ENCODE measurements at places on chromosomes 12 and 14. TPM values are rescaled to one million over a fixed set of nuclear protein-coding genes. Genes with fewer than 3 reads are reported as not detected.
A peak's percentile ranks its signal among the peaks of the same experiment; 100 is the strongest.

TAS2R13 gene
- 0.91 TPM for total RNA-seq

IL31 gene
- total RNA-seq, result not detected

ERBB3 gene
- 39.7 TPM for total RNA-seq

GPRC5D gene
- not detected for total RNA-seq

GLS2 gene
- total RNA-seq, result not detected

KCNH3 gene
- 35.3 TPM for total RNA-seq

C12orf56 gene
- not detected for total RNA-seq

CRIP1 gene
- total RNA-seq, result 260 TPM

C1R gene
- total RNA-seq, result 4.3 TPM

TEX22 gene
- total RNA-seq, result 3.8 TPM

GRCh38 chr12:110065540-110065939, 17.2 kb upstream of the C12orf76 start:
- H3K36me3 ChIP-seq, result no peaks in the 10 kb centered on the region
- no peak overlapping the region for H3K4me3 ChIP-seq
- no peak overlapping the region for H3K27ac ChIP-seq
- DNase-seq, result no peak

DNA sequence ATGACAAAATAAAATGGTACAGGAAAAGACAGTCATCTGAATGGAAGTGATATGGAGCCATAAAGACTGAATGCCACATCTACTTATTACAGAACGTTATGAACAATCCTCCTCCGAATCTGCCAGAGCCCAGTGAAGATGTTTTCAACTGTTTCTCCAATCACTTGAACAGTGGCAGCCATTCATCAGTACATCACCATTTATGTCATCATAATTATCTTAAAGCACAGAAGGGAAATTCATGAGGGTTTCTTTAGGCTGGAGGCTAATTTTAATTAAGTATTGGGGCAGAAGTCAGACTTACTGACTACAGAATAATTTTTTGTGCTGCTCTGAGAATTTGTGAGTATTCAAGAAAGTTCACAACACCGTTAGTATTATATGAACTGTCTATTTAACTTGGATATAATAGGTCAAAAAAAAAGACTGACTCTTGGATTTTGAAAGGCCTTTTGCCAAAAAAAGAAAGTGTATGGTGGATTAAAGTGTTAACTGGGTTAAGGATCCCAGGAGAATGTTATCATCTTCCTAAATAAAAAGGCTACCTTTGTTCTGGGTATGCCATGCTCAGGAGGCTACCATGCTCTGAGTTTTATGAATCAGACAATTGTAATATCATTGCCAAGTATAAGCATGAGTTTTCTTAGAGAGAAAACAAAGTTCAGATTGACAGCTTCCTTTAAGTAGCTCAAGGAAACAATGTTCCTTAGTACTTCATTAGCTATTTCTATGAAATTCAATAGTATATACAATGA, 40.1 kb downstream of the PDZRN4 start:
- no peaks in the 10 kb centered on the region for H3K27me3 ChIP-seq
- H3K4me3 ChIP-seq, result no peak overlapping the region
- H3K4me1 ChIP-seq, result no peaks in the 10 kb centered on the region
- no peaks in the 10 kb centered on the region for H3K36me3 ChIP-seq

DNA sequence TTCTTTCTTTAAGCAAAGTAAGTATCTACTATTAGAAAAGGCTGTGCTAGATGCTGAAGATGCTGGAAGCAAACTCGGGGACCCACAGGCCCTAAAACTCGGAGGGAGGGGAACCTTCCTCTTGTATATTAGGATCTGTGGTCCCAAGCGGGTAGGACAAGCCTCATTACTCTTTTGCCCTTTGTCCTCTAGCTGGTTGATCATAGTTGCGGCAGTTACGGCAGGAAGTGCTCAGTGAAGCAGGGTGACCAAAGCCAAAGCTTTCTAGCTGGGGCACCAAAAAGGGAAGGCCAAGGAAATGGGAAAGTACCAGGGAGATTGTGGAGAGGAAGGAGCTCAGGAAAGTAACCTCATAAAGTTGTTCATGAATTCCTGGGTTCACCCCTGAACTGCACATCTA, 76.3 kb downstream of the SCFD1 start:
- H3K36me3 ChIP-seq, result peaks cover 4% of the 10 kb centered on the region
- DNase-seq, result no peak
- no peaks in the 10 kb centered on the region for H3K4me1 ChIP-seq

DNA sequence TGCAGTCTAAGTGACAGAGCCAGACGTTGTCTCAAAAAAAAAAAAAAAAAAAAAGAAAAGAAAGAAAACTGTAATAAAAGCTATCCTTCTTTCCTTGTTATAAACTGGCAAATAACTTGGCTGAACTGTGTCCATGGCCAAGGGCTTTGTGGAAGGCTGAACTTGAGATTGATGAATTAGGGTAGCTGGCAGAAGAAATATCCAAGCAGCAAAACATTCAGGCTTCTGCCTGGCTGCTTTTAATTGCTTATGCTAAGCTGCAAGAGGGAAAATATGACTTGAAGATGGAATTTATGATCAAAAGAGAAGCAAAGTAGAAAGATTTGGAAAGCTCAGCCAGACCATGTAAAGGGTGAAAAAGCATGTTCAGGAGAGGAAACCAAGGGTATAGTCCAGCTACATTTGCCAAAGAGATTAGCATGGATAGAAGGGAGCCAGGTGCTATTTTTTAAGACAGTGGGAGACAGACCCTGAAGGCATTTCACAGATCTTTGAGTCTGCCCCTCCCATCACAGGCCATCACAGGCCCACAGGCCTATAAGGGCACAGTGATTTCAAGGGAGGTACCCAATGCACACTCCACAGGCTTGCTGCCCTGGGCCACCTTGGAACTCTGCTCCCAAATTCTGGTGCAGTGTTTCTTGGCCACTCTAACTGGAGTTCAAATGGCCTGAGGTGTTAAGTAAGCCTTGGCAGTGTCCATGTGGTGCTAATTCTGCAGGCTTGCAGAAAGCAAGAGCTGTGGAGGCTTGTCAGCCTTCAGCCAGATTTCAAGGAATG, 226.0 kb downstream of the AEBP2 start:
- H3K27me3 ChIP-seq, result no peaks in the 10 kb centered on the region
- H3K36me3 ChIP-seq, result no peaks in the 10 kb centered on the region
- no peak for DNase-seq

DNA sequence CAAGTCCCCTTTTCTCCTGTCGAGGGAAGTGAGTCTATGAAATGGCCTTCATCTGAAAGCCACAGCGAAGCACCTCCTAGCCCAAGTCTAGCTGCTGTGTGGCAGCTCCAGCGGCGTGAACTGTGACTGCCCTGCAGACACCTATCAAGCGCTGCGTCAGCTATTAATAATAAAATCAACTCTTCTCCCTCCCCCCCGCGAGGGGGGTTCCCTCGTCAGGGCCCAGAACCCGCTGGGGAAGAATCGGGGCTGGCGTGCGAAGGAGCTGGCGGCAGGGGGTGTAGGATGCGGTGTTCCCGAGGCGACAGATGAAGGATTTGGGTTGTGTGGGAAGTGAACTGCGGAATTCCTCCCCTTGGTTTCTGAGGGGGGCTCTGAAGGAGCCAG, 662 bp upstream of the ATP2A2 start:
- no peaks in the 10 kb centered on the region for H3K27me3 ChIP-seq
- H3K27ac ChIP-seq, result peak overlapping the region; percentile 94
- peaks cover 25% of the 10 kb centered on the region for H3K4me1 ChIP-seq
- peak overlapping the region; percentile 65 for H3K4me3 ChIP-seq

DNA sequence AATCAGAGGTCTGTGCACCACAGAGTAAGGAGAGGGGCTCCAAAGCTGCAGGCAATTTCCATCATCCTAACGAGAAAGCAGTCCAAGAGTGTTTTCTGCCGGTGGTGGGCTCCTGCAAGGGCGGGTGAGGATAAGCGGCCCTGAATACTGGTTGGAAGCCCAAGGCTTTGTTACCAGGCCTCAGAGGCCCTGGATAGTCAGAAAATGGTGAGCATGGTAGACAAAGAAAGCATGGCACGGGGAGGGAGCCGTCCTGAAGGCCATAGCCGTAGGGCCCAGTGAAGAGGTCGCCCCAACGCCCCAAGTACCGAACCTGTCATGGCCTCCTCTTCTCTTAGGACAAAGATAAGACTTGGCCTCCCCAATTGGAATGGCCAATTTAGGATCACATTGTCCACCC, 306.6 kb upstream of the FKBP4 start:
- H3K4me1 ChIP-seq, result no peaks in the 10 kb centered on the region
- DNase-seq, result no peak
- no peak overlapping the region for H3K4me3 ChIP-seq
- peaks cover 62% of the 10 kb centered on the region for H3K27me3 ChIP-seq
- H3K27ac ChIP-seq, result no peak overlapping the region

GRCh38 chr12:126706300-126706699, 1560.7 kb upstream of the TMEM132C start:
- no peak overlapping the region for H3K27ac ChIP-seq
- no peaks in the 10 kb centered on the region for H3K4me1 ChIP-seq
- no peaks in the 10 kb centered on the region for H3K36me3 ChIP-seq
- DNase-seq, result no peak
- H3K27me3 ChIP-seq, result no peaks in the 10 kb centered on the region

- no peak overlapping the region for H3K4me3 ChIP-seq
- DNase-seq, result no peak
- H3K36me3 ChIP-seq, result no peaks in the 10 kb centered on the region
- peaks cover 3% of the 10 kb centered on the region for H3K4me1 ChIP-seq
- no peaks in the 10 kb centered on the region for H3K27me3 ChIP-seq
Measured at GRCh38 chr12:94585626-94586025, 64.7 kb downstream of the TMCC3 start.

DNA sequence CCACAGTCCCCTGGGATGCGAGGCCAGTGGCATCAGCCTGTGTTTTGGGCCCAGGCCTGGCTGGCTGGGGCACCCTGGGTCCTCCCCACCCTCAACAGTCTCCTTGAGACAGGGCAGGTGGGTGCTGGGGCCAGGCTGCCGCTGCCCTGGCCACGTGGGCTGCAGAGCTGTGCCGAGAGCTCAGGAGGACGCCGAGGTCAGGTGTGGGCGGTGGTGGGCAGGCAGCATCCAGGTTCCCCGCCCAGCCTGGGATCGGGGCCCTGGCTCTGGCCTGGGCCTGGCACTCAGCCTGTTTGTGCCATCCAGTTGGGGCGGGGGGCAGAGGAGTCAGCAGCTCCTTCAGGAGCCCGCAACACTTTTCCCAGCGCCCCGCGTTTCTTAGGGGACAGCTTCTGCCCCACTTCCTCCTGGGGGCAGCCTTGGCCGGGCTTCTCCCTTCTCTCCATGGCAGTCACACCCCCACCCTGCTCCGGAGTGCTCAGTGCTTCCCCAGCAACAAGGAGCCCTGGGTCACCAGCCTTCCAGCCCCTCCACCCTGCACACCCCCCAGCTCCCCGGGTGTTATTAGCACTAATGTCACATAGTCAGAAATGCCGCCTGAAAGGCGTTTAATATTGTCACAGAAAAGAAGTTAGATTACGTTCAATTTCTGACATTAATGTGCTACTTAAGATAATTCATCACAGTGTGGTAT, 30.8 kb downstream of the KIF26A start:
- no peak overlapping the region for H3K27ac ChIP-seq
- DNase-seq, result no peak
- no peaks in the 10 kb centered on the region for H3K4me1 ChIP-seq
- H3K4me3 ChIP-seq, result no peak overlapping the region
- no peaks in the 10 kb centered on the region for H3K27me3 ChIP-seq

DNA sequence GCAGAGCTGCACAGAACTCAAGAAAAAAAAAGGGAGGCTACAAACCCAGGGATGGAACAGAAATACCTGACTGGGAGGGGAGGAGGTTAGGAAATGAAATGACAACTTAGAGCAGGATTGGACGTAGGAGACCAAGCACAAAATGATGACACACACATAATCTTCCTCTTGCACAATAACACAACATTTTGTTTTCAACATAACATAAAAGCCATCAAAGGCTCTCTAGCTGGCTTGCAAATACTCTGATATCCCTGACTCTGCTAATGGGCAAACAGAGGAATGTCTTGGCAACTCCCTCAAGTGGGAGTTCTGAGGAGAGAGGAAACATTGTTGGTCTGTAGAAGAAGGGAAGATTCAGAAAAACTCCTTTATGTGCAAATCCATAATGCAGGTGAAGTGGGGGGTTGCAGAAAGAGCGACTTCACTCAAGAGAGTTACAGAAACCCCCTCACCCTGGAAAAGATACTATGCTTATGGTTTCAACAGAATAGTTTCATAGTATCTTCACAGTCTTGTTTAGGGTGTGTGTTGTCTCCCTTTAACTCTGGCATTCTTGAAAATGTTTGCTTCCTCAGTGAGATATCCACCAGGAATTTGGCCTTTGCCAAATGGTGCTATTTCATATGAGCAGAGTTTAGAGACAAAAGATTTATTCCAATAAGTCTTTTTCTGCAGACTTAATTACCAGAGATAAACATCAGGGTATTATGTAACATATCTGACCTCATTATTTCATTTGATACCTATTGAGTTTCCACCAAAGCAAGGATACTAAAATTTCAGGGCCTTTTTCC, 43.8 kb upstream of the LTBP2 start:
- H3K36me3 ChIP-seq, result no peaks in the 10 kb centered on the region
- no peaks in the 10 kb centered on the region for H3K4me1 ChIP-seq
- no peak overlapping the region for H3K27ac ChIP-seq

DNA sequence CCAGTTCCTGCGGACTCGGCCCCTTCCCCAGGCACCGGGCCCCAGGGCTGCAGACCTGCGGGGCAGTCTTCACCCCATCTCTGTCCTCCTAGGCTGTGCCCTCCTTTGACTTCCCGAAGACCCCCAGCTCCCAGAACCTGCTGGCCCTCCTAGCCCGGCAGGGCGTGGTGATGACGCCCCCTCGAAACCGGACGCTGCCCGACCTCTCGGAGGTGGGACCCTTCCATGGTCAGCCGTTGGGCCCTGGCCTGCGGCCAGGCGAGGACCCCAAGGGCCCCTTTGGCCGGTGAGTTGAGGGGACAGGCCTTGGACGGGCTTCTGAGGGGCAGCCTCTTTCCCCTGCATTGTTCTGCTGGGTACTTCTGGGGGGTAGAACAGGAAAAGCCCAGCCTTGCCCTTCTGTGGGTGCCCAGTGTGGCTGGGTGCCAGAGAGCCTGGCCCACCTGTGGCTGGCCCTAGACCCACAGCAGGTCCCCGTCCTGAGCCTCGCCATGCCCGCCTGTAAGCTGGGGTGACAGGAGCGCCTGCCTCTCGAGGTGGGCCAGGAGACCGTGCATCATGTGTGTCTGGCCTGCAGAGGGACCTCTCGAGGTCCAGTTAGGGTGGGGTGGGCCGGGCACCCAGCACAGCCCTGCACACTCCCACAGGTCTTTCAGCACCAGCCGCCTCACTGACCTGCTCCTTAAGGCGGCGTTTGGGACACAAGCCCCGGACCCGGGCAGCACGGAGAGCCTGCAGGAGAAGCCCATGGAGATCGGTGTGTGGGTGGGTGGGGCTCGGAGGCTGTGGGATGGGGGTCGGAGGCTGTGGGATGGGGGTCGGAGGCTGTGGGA, 12.6 kb upstream of the PUS1 start:
- H3K4me1 ChIP-seq, result peaks cover 14% of the 10 kb centered on the region
- no peak overlapping the region for H3K4me3 ChIP-seq
- no peaks in the 10 kb centered on the region for H3K27me3 ChIP-seq

- no peaks in the 10 kb centered on the region for H3K27me3 ChIP-seq
- peaks cover 53% of the 10 kb centered on the region for H3K4me1 ChIP-seq
- H3K36me3 ChIP-seq, result no peaks in the 10 kb centered on the region
- no peak overlapping the region for H3K4me3 ChIP-seq
- peak overlapping the region; percentile 34 for H3K27ac ChIP-seq
- DNase-seq, result no peak
Measured at GRCh38 chr14:68502230-68502629, 290.6 kb downstream of the ZFP36L1 start.
